ENCODE measurements at places on chromosomes 1 and 21. TPM values are rescaled to one million over a fixed set of nuclear protein-coding genes. Genes with fewer than 3 reads are reported as not detected.

DNA sequence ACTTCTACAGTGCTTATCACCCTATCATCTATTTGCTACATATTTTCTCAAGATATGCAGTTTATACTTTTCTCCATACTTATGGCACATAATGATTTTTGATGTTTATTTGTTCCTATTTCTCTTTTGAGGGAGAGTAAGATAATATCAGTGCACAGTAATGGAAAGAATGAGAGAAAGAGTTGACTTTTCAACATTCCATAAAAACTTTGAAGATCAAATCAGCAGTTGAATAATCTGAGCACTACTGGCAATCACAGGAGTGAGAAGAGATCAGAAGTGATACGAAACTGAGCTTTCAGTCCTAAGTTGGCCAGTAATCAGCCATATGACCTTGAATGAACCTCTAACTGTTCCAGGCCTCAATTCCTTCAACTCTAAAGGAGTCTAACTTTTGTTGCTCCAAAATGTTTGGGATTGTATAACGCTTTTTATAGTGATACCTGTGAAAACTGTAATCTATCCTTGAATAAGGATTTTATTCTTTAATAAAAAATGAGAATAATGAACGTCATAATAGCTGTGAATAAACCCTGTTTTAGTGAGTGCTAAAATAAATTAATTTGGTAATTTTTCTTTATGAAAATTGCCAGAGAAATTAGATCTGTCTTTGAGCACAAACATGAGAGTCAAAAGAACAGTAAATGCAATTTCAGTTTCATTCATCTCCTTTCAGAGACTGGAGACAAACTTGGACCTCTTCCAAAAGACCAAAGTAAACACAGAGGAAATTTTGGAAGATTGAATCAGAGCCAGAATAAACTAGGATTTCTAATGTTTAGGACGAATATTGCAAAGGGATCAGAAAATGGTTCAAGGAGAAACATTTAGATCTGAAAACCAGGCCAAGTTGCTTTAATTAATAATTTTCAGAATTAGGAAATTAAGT, 309.9 kb downstream of the ADGRL2 start:
- no peaks in the 10 kb centered on the region for H3K36me3 ChIP-seq
- H3K27me3 ChIP-seq = no peaks in the 10 kb centered on the region
- H3K4me1 ChIP-seq = peaks cover 1% of the 10 kb centered on the region
- H3K27ac ChIP-seq = no peak overlapping the region

GRCh38 chr1:177067752-177068410, 96.6 kb downstream of the ASTN1 start:
- no peaks in the 10 kb centered on the region for H3K36me3 ChIP-seq
- H3K4me3 ChIP-seq = no peak overlapping the region
- no peak overlapping the region for H3K27ac ChIP-seq
- H3K27me3 ChIP-seq = no peaks in the 10 kb centered on the region

- DNase-seq = no peak
- H3K27ac ChIP-seq = no peak overlapping the region
- H3K4me3 ChIP-seq = no peak overlapping the region
- no peaks in the 10 kb centered on the region for H3K4me1 ChIP-seq
- no peaks in the 10 kb centered on the region for H3K36me3 ChIP-seq
- no peaks in the 10 kb centered on the region for H3K27me3 ChIP-seq
Measured at GRCh38 chr21:44878053-44878982, 4.8 kb upstream of the PTTG1IP start.

- H3K27ac ChIP-seq = no peak overlapping the region
- H3K4me1 ChIP-seq = no peaks in the 10 kb centered on the region
- no peaks in the 10 kb centered on the region for H3K27me3 ChIP-seq
- no peaks in the 10 kb centered on the region for H3K36me3 ChIP-seq
- no peak for DNase-seq
Measured at GRCh38 chr1:93999840-94000415, 90.7 kb upstream of the GCLM start.

DNA sequence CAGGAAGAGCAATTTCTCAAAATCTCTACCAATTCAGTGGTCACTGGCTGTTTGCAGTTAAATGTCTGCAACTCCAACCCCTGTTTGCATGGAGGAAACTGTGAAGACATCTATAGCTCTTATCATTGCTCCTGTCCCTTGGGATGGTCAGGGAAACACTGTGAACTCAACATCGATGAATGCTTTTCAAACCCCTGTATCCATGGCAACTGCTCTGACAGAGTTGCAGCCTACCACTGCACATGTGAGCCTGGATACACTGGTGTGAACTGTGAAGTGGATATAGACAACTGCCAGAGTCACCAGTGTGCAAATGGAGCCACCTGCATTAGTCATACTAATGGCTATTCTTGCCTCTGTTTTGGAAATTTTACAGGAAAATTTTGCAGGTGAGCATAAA, 167.2 kb downstream of the CRB1 start:
- DNase-seq = no peak
- no peak overlapping the region for H3K4me3 ChIP-seq
- H3K27me3 ChIP-seq = no peaks in the 10 kb centered on the region
- no peaks in the 10 kb centered on the region for H3K4me1 ChIP-seq
- no peaks in the 10 kb centered on the region for H3K36me3 ChIP-seq

GRCh38 chr1:116470671-116471070, 97.6 kb downstream of the ATP1A1 start:
- H3K36me3 ChIP-seq = no peaks in the 10 kb centered on the region
- H3K4me1 ChIP-seq = no peaks in the 10 kb centered on the region
- DNase-seq = no peak
- H3K4me3 ChIP-seq = no peak overlapping the region
- H3K27me3 ChIP-seq = no peaks in the 10 kb centered on the region
- no peak overlapping the region for H3K27ac ChIP-seq

DNA sequence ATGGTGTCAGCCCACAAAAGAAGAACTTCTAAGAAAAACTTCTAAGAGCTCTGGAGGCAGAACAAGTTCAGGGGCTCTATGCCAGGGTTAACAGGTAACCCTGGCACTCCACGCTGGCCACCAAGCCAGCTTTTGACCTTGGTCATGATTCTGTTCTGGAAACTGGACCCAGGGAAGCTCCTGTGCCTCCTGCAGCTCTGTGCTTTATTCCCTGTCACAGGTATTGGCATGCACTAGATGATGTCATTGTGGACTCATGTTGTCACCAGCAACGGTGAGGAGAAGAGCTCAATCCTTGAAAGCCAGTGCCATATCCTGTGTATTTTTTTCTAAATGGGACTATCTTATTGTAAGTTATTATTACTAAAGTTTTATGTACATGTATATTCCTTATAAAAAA, 56.7 kb upstream of the GCLM start:
- no peaks in the 10 kb centered on the region for H3K4me1 ChIP-seq
- H3K27ac ChIP-seq = no peak overlapping the region
- H3K4me3 ChIP-seq = no peak overlapping the region
- no peaks in the 10 kb centered on the region for H3K27me3 ChIP-seq
- no peak for DNase-seq

GRCh38 chr1:30511563-30511962, 211.8 kb downstream of the MATN1 start:
- no peak overlapping the region for H3K4me3 ChIP-seq
- no peak overlapping the region for H3K27ac ChIP-seq
- H3K27me3 ChIP-seq = no peaks in the 10 kb centered on the region
- H3K4me1 ChIP-seq = no peaks in the 10 kb centered on the region
- no peaks in the 10 kb centered on the region for H3K36me3 ChIP-seq
- no peak for DNase-seq

DNA sequence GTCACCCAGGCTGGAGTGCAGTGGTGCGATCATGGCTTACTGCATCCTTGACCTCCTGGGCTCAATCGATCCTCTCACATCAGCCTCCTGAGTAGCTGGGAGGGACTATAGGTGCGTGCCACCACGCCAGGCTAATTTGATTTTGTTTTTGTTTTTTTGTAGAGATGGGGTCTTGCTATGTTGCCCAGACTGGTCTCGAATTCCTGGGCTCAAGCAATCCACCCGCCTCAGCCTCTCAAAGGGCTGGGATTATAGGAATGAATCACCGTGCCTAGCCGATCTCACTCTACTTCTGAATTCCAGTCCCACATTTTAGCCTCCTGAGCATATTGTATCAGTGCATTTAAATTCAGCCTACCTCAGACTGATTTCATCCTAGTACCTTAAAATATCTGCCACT, 1.8 kb downstream of the CTXND2 start:
- no peak overlapping the region for H3K27ac ChIP-seq
- H3K4me1 ChIP-seq = no peaks in the 10 kb centered on the region
- no peaks in the 10 kb centered on the region for H3K36me3 ChIP-seq
- H3K4me3 ChIP-seq = no peak overlapping the region
- H3K27me3 ChIP-seq = no peaks in the 10 kb centered on the region

GRCh38 chr1:20729990-20730689, 2.4 kb downstream of the SH2D5 start:
- no peaks in the 10 kb centered on the region for H3K27me3 ChIP-seq
- peaks cover 7% of the 10 kb centered on the region for H3K4me1 ChIP-seq
- H3K27ac ChIP-seq = no peak overlapping the region
- DNase-seq = peak; percentile 3

Gene IFI16
- 76.4 TPM for total RNA-seq

Gene APOBEC4
- 0.69 TPM for total RNA-seq

Gene EPHB2
- 2.5 TPM for total RNA-seq

Gene RUNX3
- total RNA-seq = 0.71 TPM

Gene CD101
- total RNA-seq = 1.4 TPM

Gene CELA2A
- not detected for total RNA-seq
